ENCODE measurements at places on chromosomes 2 and 18.

DNA sequence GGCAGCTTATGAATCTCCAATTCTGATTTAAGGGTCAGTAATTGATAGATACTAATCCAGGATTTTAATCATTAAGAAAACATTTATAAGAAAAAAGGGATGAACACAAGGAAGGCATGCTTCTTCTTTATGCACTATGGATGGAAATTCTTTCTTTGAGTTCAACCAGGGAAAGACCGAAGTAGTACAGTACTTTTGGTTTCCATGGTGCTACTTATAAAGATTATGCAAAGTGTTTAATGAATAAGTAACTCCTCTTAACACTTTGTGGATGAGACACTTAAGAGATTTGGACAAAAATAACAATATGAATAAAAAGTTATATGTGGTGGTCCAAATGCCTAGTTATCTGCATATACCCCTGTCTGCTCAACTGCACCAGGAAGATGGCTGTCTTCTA, 666.5 kb upstream of the FANCL start:
- no peak for DNase-seq

DNA sequence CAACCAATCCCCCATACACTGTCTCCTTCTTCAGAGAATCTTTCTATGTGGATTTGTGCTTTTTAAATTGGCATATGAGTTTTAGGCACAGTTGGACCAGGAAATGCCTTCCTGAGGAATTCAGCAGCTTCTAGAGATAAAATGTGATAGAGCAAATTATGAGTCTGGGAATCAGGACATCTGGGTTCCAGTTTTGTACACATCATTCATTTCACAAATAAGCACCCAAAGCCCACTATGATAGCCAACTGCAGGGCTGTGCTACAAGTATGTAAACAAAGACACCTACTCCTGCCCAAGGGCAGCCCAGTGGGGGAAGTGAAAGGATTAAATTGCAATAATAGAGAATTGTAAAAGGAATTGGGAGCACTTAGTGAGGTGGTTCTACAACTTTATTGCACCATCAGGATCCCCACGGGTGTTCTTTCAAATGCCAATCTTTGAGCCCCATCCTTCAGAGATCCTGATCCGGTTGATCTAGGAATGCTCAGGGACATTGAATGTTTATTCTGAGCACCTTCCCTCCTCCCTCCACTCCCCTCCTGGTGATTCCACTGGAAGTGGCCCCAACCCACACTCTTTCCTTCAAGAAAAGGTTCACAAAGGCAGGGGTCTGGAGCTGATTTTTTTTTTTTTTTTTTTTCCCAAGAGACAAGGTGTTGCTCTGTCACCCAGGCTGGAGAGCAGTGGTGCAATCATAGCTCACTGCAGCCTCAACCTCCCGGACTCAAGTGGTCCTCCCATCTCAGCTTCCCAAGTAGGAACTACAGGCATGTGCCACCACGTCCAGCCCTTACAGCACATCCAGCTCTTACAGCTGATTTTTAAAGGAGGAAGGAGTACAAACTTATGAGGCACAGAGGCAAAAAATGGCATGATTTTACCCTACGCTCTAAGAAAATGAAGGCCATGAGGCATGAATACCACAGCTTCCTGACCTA, 11.1 kb upstream of the KCMF1 start:
- DNase-seq, result no peak

GRCh38 chr2:102664471-102664909, 45.1 kb downstream of the SLC9A2 start:
- DNase-seq, result no peak

DNA sequence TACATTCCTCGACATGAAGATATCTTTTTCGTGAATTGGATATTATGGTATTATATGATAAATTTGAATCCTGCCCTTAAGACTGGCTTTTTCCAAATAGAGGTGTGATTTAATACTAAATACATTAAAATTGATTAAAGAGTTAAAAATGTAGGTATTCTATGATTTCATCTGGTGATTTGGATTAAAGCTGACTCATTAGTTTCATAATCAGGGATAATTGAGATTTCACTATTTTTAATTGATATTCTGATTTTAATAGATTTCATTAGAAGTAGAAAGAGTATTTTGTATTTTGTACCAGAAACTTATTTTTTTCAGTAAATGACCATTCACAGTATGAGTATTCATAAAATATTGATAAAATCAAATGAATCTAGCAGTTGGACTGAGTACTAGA, 524.1 kb downstream of the PLCL1 start:
- no peak for DNase-seq

- no peak for DNase-seq
Measured at GRCh38 chr2:88729061-88729745, 37.7 kb downstream of the RPIA start.

DNA sequence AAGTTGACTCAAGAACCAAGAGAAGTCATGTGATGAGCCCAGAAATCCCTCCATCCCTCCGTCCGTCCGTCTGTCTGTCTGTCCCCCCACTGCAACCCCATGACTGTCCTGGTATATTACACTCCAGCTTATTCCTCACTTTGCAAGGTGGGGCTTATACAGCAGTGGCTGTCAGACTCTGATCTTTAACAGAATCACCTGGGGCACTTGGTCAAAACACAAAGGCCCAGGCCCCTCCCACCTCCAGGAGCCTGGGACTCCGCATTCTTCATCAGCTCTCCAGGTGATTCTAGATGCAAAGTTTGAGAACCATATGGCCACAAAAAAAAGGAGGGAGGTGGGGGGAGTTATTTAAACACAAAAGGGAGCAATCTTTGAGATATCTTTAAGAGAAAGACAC, 61.4 kb downstream of the MYO5B start:
- DNase-seq, result no peak

GRCh38 chr2:215724146-215724545, 288.3 kb upstream of the FN1 start:
- DNase-seq, result no peak

DNA sequence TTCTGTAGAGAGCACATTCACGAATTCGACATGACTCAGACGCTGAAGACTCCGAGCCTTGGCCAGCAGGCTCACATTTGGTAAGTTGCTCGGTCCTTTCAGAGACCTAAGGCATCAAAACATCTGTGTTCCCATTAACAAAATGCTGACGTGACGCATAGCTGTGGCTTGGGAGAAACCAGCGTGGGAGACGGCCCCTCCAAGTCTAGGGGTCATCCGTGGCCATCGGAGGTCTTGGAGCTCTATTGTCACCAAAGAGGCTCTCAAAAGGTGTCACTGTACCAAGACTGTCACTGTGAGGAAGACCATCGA, 14.9 kb downstream of the FBLN7 start:
- no peak for DNase-seq

GRCh38 chr2:231764760-231765159, 16.3 kb downstream of the PDE6D start:
- no peak for DNase-seq

DNA sequence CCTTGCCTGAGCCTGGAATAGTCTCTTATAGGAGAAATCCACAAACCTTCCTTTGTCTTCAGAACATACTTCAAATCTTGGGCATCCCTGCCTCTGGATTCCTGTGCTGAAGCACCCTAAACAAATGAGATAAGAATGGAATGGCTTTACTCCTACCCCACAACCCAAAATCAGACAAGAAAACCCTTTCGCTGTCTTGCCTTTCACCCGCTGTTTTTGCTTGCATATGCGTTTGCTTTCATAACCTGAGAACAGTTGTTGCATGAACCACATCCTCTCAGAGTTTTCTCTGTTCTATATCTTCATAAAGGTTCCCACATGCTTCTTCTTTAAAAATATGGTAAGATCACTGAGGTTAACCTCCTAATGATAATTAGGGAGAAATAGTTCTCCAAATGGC, 132.1 kb upstream of the MAP3K20 start:
- no peak for DNase-seq

- DNase-seq, result no peak
Measured at GRCh38 chr2:102803897-102804217, 42.0 kb downstream of the TMEM182 start.

DNA sequence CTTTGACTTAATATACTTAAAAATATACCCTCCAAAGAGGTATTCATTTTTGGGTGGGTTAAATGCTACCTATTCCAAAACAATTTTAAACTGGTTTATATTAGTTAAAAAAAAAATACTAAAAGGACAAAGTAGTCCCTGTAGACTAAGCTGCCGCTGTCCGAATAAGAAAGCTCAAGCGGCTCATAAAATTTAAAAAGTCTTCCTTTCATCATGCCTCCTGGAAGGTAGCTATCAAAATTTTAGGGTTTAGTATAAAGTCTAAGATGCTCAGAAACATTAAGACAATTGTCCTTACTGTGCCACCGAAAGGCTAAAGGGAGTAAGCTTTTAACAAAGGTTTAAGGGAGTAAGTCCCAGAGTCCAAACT, 440 bp upstream of the UGGT1 start:
- no peak for DNase-seq

GRCh38 chr2:167294776-167295140, 406.5 kb downstream of the XIRP2 start:
- DNase-seq, result no peak

- no peak for DNase-seq
Measured at GRCh38 chr2:204982303-204982702, 437.0 kb downstream of the PARD3B start.

DNA sequence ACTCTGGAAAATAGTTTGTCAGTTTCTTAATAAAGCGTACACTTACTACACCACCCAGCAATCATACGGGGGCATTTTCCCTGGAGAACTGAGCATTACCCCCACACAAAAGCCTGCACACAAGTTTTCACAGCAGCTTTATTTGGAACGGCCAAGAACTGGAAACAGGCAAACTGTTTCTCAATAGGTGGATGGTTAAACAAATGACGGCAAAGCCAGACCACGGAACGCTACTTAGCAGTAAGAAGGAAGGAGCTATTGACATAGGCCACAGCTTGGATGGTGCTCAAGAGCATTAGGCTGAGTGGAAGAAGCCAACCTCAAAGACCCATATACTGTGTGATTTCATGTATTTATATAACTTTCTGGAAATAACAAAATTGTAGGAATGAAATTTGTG, 9.0 kb downstream of the MALL start:
- DNase-seq, result no peak

- no peak for DNase-seq
Measured at GRCh38 chr2:211468217-211468616, 911.8 kb downstream of the CPS1 start.

- DNase-seq, result no peak
Measured at GRCh38 chr2:165877565-165878550, 75.7 kb downstream of the TTC21B start.

DNA sequence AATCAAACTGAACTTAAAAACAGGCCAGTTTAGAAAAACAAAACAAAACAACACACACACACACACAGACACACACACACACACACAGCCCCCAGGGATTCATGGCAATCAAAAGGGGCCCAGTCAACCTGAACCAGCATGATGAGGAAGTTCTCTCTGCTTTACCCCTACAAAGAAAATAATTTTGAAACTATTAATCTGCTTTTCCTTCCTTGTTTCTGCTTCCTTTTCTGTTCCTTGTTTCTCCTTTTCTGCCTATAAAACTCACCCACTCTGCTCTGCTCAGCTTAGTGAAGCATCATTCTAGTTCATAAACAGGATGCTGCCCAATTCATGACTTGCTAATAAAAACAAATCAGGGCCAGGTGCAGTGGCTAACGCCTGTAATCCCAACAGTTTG, 203.1 kb downstream of the RAB3GAP1 start:
- DNase-seq, result no peak

GRCh38 chr2:9905413-9905812, 46.1 kb upstream of the GRHL1 start:
- no peak for DNase-seq

- no peak for DNase-seq
Measured at GRCh38 chr2:150594299-150594698, 106.8 kb upstream of the RND3 start.

DNA sequence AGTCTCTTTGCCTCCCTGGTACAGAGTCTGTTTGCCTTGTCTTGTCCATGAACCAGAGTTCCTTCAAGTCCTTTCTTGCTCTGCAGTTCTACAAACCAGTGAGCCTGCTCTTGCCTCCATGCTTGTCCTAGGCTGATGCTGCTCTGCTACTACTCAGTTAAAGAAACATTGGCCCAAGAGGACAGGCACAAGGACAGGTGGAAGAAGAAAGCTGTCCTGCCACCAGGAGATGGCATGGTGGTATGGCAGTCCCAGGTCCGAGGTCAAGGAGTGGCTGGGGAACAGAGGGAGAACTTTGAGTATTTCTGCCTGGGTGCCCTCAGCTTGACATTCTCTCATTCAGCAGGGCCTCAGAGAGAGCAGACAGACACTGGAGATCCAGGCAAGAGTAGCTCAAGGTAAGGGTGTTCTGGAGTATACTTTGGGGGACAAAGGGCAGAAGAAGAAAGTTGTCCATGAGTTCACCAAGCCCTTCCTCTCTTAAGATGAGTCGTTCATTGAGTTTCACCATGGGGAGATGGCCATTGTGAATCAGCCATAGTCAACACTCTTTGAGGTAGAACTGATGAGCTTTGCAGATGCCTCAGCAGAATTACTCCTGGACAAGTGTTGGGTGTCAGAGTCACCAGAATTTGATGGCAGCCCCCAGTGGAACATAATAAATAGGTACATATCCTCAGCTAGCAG, 20.4 kb downstream of the TTC32 start:
- DNase-seq, result no peak

DNA sequence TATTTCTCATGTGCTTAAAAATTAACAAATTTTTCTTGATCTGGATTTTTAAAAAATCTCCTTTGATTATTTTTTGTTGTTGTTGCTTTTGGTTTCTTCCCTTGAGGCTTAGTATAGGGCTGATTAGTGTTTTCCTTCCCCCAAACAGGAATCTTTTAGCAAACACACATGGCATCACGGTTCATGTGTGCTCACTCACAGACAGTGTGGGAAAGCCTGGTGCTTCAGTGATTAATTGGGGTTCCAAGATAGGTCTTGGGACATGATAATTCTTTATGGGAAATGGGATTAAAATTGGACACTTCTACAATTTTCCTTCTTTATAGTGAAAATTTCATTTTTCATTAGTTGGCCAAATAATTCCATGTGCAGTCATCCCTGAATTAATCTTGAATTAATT, 153.9 kb upstream of the SOX11 start:
- no peak for DNase-seq

GRCh38 chr18:3248658-3249359, 1.2 kb downstream of the MYL12A start:
- no peak for DNase-seq

DNA sequence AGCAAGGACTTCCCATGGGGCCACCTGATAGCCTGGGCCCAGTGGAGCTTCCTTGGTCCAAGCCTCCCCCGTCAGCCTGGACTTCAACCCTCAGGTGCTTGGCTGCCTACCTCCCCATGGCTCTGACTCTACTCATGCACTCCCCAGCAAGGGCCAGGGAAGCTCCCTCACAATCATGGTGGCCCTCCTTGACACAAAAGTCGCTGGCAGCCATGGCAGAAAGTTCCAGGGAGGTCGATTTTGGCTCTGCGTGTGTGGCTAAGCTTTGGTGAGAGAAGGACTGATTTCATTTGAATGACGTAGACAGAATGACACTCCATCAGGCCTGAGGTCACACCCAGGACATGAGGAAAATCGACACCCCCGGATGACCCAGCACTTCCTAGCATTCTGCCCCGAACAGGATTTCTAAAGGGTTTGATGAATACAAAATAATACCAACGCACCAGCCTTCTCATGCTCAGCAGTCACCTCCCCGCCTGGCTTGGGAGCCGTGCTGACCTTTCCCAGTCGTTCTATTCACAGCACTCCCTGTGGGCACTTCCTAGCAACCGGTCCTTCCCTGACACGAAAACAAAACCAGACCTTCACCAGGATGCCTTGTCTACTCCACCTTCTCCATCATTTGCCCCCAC, 52.7 kb downstream of the LBH start:
- no peak for DNase-seq

GRCh38 chr2:241885946-241886643, 16.6 kb downstream of the RTP5 start:
- DNase-seq, result no peak
